ENCODE measurements at places on chromosomes 3 and 15. TPM values are rescaled to one million over a fixed set of nuclear protein-coding genes. Genes with fewer than 3 reads are reported as not detected.
A peak's percentile ranks its signal among the peaks of the same experiment; 100 is the strongest.

The SPINK8 gene
- not detected for total RNA-seq

GRCh38 chr3:15924914-15925313 is 127.1 kb upstream of the ANKRD28 start:
- no peak overlapping the region for H3K4me3 ChIP-seq
- DNase-seq, result no peak
- H3K27me3 ChIP-seq, result no peaks in the 10 kb centered on the region
- H3K27ac ChIP-seq, result no peak overlapping the region
- H3K36me3 ChIP-seq, result no peaks in the 10 kb centered on the region

DNA sequence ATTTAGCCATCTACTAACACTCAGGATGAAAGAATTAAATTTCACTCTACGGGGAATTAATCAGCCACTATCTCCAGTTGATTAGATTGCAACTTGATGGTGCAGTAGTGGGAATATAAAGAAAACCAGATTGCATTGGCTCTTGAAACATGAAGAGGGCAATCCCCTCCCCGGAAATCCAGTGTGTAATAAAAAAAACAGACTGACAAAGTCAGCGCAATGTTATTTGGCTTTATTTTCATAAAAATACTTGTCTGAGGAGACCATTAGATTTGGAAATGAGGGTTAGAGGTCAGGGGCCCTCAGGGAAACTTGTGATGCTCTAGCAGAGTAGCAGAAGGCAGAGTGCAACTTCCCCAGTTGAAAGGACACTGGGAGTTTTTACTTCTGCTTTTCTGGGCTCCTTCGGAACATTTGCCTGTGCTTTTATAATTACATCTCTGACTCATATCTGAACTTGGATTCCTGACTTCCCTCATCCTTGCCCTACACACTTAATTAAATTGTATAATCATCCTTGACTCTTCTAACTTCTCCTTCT is 326.8 kb downstream of the TUSC7 start:
- H3K4me3 ChIP-seq, result no peak overlapping the region
- peak; percentile 80 for DNase-seq
- no peak overlapping the region for H3K27ac ChIP-seq
- no peaks in the 10 kb centered on the region for H3K36me3 ChIP-seq

GRCh38 chr3:116034794-116035193 is 410.5 kb downstream of the LSAMP start:
- no peak for DNase-seq
- H3K36me3 ChIP-seq, result no peaks in the 10 kb centered on the region
- no peaks in the 10 kb centered on the region for H3K27me3 ChIP-seq
- H3K27ac ChIP-seq, result no peak overlapping the region

DNA sequence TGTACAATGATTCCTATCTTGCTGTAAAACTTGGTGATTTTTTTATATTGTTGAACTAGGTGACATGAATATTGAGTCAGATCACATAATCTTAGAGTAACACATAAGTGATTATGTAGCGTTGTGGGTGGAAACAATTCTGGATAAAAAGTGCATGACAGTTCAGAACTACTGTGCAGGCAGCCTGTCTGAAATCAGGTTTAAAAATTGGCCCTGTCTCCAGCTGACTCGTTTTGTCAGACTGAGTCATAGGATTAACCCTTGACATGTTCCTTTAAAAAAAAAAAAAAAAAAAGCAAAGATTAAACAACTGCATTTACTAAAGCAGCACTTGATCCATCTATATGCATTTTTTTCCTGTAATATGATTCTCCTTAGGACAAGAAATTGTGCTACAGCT is 160.0 kb upstream of the CGNL1 start:
- no peaks in the 10 kb centered on the region for H3K27me3 ChIP-seq
- peaks cover 70% of the 10 kb centered on the region for H3K4me1 ChIP-seq
- H3K4me3 ChIP-seq, result no peak overlapping the region
- H3K36me3 ChIP-seq, result no peaks in the 10 kb centered on the region
- H3K27ac ChIP-seq, result no peak overlapping the region
- no peak for DNase-seq

The GOLGA6B gene
- total RNA-seq, result not detected

- H3K36me3 ChIP-seq, result no peaks in the 10 kb centered on the region
- H3K4me3 ChIP-seq, result no peak overlapping the region
- DNase-seq, result no peak
- H3K27me3 ChIP-seq, result peaks cover 26% of the 10 kb centered on the region
- peaks cover 15% of the 10 kb centered on the region for H3K4me1 ChIP-seq
- no peak overlapping the region for H3K27ac ChIP-seq
Measured at GRCh38 chr15:31486906-31487695, 160.5 kb downstream of the KLF13 start.

DNA sequence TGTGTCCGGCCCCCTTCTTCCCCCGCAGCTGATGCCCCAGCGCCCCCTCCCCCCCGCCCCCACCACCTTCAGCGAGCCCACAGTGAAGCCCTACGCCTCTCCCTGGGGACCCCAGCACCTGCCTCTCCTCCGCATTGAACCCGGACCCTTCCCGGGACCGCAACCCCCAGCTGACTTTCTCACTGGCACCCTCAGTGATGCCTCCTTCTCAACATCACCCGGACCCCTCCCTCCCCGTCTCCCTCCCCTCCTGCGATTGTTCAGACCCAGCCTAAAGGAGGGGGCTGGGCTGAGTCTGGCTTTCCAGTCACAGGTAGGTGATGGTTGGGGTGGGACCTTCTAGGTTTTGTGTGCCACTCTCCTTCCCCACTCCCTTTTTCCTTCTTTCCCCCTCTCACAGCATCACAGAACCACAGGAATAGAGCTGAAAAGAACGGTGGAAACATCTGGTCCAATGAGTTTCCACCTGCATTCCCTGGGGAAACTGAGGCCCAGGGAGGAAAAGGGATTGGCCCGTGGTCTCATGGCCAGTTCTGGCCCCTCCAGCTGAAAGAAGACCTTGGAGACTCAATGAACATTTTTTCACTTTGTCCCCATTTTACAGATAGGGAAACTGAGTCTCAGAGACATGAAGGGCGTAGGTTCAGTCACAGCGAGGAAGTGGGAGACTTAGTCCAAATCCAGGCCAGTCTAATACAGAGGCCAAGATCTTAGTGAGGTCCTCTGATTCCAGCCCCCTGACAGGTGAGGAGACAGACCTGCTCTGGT is 828 bp downstream of the CAND2 start:
- no peaks in the 10 kb centered on the region for H3K27me3 ChIP-seq
- DNase-seq, result no peak
- H3K4me3 ChIP-seq, result no peak overlapping the region
- H3K4me1 ChIP-seq, result no peaks in the 10 kb centered on the region

The OR5H15 gene
- total RNA-seq, result not detected

DNA sequence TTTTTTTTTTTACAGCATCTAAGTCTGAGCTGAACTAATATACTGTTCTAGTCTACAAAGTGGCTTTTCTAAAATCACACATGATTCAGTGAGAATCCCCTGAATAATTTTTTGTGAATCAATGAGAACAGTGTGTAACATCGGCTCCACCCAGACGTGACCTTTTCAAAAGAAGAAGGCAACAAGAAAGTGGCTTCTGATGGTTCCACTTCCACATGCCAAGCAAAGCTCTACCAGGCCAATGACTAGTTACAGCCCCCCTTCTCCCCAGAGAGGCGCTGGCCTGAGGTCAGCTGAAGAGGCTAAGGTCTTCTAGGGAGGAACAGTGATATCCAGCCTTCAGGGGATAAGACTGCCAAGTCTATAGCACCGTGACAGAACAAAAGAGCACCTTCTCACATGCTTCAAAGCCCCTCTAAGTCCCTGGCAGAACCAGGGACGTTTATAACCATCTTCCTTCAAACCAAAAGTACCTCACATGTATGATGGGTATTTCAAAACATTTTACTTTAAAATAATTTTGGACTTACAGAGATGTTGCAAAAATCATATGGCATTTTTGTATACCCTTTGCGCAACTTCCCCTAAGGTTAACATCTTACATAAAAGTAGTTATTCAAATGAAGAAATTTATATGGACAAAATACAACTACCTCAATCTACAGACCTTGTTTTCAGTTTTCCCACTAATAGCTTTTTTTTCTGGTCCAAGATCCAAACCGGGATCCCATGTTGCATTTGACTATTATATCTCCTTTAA is 177.9 kb downstream of the OSBPL10 start:
- H3K27ac ChIP-seq, result no peak overlapping the region
- H3K4me1 ChIP-seq, result no peaks in the 10 kb centered on the region
- H3K27me3 ChIP-seq, result no peaks in the 10 kb centered on the region
- no peaks in the 10 kb centered on the region for H3K36me3 ChIP-seq

- no peaks in the 10 kb centered on the region for H3K27me3 ChIP-seq
- H3K4me1 ChIP-seq, result no peaks in the 10 kb centered on the region
- DNase-seq, result peak; percentile 17
- H3K36me3 ChIP-seq, result no peaks in the 10 kb centered on the region
Measured at GRCh38 chr3:15768421-15769255, 29.1 kb downstream of the ANKRD28 start.

DNA sequence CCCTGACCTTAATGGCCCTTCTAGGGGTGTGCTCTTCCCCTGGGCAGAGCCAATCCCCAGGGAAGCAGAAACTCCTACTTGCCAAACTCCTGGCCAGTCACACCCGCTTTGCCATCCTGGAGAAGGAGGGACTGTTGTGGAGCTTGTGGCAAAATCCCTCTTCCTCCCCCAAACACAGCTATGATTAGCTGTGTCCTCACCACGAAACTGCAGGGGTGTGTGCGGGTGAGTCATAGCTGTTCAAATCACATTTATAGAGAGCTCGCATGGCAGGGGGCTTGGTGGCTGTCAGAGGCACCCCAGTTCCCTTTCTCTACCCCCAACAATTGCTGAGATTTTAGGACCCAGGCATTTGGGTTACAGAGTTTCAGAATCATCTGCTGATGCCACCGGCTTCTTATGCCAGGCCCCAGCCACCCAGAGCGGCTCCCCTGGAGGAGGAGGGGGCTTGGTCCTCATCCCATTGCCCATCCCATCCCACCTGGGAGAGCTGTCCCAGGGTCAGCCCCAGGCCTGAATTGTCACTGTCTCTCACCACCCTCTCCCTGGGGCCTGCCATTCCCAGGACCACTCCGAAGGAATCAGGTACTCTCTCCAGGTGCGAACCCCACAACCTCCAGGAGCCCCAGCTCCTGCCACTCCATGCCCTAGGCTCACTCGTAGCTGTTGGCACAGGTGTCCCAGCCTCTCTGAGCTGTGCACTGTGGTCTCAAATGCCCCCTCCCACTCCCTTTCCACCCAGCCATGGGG is 28.8 kb upstream of the MAGEF1 start:
- no peak overlapping the region for H3K4me3 ChIP-seq
- H3K27me3 ChIP-seq, result no peaks in the 10 kb centered on the region
- no peaks in the 10 kb centered on the region for H3K36me3 ChIP-seq
- peaks cover 8% of the 10 kb centered on the region for H3K4me1 ChIP-seq
- no peak overlapping the region for H3K27ac ChIP-seq
- no peak for DNase-seq

DNA sequence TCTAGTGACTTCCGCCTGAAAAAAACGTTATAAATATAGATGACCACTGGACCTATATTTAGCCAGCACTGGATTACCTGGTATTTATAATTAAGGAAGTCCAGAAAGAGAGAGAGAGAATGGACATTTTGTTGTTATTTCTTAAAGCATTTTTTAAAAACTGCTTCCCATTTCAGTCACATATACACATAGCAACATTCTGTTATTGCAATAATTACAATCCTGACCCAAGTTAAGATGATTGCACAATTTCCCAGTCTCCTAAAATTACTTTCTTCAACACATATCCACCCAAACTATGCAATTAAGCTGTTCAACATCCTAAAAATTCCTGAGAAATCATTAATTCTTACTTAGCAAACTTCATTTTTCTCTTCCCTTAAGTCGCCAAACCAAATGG is 37.7 kb downstream of the PCSK6 start:
- no peaks in the 10 kb centered on the region for H3K36me3 ChIP-seq
- H3K4me3 ChIP-seq, result no peak overlapping the region
- H3K27me3 ChIP-seq, result no peaks in the 10 kb centered on the region
- DNase-seq, result peak; percentile 56

The ACVR2B gene
- 16.0 TPM for total RNA-seq

DNA sequence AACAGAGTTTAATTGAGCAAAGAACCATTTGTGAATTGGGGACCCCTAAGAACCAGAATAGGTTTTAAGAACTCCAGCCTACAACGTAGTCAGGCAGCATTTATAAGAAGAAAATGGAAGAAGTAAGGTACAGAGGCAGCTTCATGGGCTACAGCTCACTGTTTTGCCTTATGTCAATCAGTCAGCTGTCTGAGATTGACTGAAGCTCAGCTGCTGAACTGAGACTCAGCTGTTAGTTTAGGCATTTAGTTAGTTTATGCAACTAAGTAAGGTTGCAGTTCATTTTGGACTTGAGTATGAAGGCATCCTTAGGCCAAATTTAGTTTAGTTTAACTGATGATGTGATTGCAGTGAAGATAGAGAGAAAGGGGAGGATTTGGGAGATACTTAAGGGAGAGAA is 34.1 kb upstream of the RASA2 start:
- no peak overlapping the region for H3K4me3 ChIP-seq
- DNase-seq, result no peak
- no peak overlapping the region for H3K27ac ChIP-seq
- no peaks in the 10 kb centered on the region for H3K36me3 ChIP-seq

DNA sequence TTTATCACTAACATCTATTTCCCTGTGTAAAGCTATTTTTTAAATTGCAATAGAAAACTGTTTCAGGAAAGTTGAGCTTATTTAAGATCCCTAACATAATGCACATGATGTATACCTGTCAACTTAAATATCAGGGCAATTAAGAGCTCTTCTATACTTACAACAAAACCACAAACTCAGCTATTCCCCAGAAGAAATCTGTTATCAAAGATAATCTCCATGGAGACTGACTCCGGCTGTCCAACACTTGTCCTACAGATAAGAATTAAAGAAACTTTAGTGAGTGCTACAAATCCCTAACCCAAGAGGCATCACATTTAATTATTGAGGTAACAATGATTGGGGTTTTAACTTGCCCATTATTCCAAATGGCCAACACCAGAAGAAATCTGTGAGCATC is 3.4 kb downstream of the SELENOK start:
- peaks cover 4% of the 10 kb centered on the region for H3K27me3 ChIP-seq
- H3K36me3 ChIP-seq, result peaks cover 25% of the 10 kb centered on the region
- peaks cover 18% of the 10 kb centered on the region for H3K4me1 ChIP-seq
- no peak overlapping the region for H3K27ac ChIP-seq
- H3K4me3 ChIP-seq, result no peak overlapping the region

The TRIM71 gene
- 9.9 TPM for total RNA-seq

DNA sequence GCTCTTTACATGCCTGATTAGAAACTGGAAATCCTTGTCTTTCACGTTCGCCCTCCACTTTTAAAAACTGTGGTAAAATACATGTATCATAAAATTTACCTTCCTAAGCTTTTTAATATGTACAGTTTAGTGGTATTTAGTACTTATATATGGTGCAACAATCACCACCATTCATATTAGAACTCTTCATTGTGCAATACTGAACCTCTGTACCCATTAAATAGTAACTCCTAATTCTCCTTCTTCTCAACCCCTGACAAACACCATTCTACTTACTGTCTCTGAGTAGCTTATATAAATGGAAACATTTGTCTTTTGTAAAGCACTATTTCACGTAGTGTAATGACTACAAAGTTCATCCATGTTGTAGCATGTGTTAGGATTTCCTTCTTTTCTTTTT is 28.2 kb downstream of the GRM2 start:
- H3K36me3 ChIP-seq, result no peaks in the 10 kb centered on the region
- no peak overlapping the region for H3K27ac ChIP-seq
- no peak overlapping the region for H3K4me3 ChIP-seq
- no peaks in the 10 kb centered on the region for H3K4me1 ChIP-seq
- H3K27me3 ChIP-seq, result peaks cover 2% of the 10 kb centered on the region

The SERINC4 gene
- not detected for total RNA-seq

GRCh38 chr3:54691289-54691771 is 236.5 kb downstream of the LRTM1 start:
- H3K27ac ChIP-seq, result no peak overlapping the region
- DNase-seq, result peak; percentile 86
- H3K36me3 ChIP-seq, result no peaks in the 10 kb centered on the region
- no peak overlapping the region for H3K4me3 ChIP-seq
- no peaks in the 10 kb centered on the region for H3K27me3 ChIP-seq

The SNTN gene
- 41.4 TPM for total RNA-seq
